A549 treated with DMSO at 1 μM for 4 hours (cell line): ENCODE measurements at places on chromosomes 16 and 17. TPM values are rescaled to one million over a fixed set of nuclear protein-coding genes. Genes with fewer than 3 reads are reported as not detected.

Gene SDR42E1
- 1.2 to 2.1 TPM (median 1.6 TPM) in 5 replicates for total RNA-seq

Gene SARM1
- total RNA-seq, result 5.1 to 6.2 TPM (median 6.0 TPM) in 5 replicates

Gene SP6
- 2.8 to 3.1 TPM (median 2.8 TPM) in 5 replicates for total RNA-seq

Gene EPOP
- total RNA-seq, result 11.8 to 15.4 TPM (median 14.1 TPM) in 5 replicates

Gene CCL1
- total RNA-seq, result not detected in 5 replicates
